ENCODE measurements at places on chromosomes 16 and 17.

- DNase-seq: no peak
Measured at GRCh38 chr17:75720656-75721462, at the start of gene ITGB4. Gene ITGB4 (plus strand): TSS chr17:75721459. CDS start chr17:75724704, 3,245 bp downstream.

DNA sequence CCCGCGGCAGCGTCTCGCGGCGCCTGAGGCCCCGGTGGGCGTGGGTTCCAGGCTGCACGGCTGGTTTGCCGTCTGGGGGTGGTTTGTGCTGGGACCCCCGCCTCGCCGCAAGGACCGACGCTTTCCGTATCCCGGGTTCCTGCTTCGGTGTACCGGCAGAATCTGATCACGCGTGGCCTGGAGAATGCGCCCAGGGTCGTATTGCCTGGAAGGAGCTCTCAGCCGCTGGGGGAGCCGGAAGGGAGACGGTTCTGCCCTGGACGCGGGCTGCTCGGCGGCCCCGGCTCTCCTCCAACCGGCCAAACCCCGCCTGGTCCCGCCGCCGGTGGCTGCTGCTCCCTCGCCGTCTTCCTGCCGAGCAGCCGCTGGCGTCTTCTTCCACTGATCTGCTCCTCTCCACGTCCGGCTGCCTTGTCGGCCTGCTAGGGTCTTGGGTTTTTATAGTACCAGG lies 39.8 kb downstream of the ZNF778 start:
- no peak for DNase-seq

DNA sequence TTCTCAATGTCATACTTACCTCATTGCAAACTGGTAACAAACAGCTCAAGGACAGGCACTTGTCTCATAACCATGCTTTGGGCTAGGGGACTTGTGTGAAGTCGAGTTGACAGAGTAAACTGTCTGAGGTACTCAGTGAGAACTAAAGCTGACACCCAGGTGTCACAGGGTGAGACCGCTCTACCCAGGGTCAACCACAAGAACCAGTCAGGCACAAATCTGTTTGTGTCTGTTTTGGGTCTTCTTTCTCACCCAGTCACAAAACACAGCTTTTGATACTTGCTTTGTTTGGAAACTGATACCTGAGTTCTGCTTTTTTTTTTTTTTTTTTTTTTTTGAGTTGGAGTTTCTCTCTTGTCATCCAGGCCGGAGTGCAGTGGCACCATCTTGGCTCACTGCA lies 161.1 kb downstream of the STX8 start:
- DNase-seq: no peak

GRCh38 chr16:81548876-81549546 lies 104.4 kb downstream of the CMIP start:
- peak; percentile 71 for DNase-seq

DNA sequence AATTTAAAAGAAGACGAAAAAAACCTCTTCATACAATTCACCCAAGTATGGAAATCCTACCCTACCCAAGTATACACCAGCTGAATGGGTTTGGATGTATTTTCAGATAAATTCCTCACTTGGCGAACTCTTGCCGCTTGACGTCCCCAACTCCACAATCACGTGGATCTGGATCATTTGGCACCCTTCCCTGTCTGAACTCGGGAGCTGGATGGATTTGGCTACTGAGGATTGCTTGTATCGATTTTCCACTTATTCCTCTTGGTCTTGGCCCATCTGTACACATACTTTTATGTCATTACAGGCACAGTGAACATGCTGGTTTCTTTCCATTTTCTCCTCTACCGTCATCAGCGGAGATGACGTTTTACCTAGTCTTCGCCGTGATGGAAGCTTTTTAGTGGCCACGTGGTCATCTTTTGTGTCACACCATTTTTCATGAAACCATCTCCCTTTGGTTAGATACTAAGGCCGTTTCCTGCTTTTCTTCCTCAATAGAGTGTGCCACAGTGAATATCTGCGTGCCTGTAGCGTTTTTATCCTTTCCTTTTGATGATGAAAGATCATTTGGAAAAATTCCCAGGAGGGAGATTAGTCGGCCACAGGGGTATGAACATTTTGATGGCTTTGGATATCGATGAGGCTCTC lies 47.1 kb downstream of the CMIP start:
- DNase-seq: no peak

DNA sequence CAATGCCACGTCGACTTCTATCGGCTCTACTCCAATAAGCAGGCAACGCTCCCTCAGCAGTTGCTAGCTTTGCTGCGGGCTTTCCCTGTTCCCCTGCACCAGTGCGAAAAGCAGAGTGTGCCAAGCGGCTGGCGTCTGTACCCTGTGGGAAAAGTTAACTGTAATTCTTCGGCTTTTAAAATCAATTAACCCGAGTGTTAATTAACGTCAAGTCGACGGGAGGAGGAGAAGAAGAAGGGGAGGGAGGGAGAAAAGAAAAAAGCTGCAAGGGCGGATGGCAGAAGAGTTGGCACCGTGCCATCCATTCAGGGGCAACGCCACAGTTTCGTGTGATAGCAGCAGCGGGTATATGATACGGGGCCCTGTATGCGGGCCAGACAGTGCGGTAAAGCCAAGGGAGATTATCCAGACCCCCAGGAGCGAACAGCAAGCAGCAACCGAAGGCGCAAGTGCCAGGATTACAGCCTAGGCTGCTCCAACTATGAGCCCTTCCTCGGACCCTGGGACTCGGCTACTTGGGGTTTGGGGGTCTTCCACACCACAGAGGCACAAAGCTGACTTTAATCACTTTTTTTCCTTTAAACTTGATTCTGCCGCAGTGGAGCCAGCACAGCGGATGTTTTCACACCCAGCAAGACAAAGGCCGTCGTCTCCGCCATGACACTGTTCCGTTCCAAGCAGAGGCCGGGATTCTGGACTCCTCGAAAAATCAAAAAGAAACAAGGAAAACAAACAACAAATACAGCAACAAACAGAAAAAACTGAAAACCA lies 253.8 kb upstream of the PMFBP1 start:
- DNase-seq: no peak

- no peak for DNase-seq
Measured at GRCh38 chr17:81650951-81651350, 5.4 kb downstream of the PDE6G start.

DNA sequence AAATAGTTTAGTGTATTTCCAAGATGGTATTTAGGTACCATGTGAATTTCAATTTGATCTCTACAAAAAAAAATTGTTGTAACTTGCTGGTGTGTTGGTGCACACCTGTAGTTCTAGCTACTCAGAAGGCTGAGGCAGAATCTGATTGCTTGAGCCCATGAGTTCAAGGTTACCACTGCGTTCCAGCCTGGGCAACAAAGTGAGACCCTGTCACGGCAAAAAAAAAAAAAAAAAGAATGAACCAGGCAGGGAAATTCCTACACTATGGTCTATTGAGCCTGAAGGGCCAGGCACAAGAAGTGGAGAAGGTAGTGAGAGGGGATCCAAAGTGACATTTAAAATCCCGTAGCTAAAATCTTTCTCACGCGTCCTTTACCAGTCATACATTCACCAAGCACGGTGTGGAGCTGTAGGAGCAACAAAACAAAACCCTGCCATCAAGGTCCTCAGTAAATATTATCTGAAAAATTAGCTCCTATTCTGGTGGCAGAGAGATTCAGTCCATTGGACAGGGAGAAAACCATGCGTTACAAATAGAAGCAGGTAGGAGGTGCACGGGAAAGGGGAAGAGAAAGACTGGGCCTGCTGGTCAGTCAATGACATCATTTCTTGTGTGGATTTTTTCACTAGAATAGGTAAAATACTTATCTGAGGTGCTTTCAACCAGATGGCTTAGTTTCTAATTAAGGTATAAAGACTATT lies 27.3 kb downstream of the TXNDC11 start:
- no peak for DNase-seq

Data from inflammatory macrophage treated with lipopolysaccharide for 4 hours (primary cell).